ENCODE measurements at places on chromosomes 7 and 10. TPM values are rescaled to one million over a fixed set of nuclear protein-coding genes. Genes with fewer than 3 reads are reported as not detected.

Gene CLCN1
- total RNA-seq, result 0.06 TPM

Gene ASNS
- total RNA-seq, result 46.5 TPM

Gene OPALIN
- not detected for total RNA-seq

Gene XRCC2
- 14.6 TPM for total RNA-seq

Gene AGR2
- not detected for total RNA-seq

Gene CYP2E1
- 0.79 TPM for total RNA-seq

Gene CDHR3
- total RNA-seq, result 2.7 TPM

Gene KLF14
- total RNA-seq, result not detected
